Left cardiac atrium (tissue), 4 donors: ENCODE measurements at places on chromosomes 1 and 21. TPM values are rescaled to one million over a fixed set of nuclear protein-coding genes. Genes with fewer than 3 reads are reported as not detected.

Gene STIL
- total RNA-seq = 1.4 TPM

DNA sequence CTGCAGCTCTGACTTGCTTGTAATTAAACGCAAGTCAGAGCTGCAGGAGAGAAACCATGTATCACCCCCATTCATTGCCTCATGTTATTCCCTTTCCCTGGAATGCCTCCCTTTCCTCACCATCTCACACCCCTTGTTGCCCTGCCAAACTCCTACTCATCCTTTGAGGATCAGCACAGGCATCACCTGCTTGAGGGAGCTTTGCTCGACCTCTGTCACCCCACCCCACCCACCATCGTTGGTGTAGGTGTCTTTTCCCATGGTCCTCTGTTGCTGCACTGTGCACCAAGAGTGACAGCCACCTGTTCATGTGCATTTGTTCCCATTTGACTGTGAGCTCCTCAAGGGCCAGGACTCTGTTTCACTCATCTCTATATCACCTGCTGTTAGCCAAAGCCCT, 117.2 kb downstream of the PLPP3 start:
- no peak for DNase-seq

DNA sequence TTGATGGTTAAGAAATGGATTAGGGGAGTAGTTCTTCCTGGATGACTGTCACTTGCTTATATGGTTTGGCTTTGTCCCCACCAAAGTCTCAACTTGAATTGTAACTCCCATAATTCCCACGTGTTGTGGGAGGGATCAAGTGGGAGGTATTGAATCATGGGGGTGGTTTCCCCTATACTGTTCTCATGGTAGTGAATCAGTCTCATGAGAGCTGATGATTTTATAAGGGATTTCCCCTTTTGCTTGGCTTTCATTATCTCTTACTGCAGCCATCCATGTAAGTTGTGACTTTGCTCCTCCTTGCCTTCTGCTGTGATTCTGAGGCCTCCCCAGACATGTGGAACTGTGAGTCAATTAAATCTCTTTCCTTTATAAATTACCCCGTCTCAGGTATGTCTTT, 1621.1 kb downstream of the MRPL39 start:
- no peak for DNase-seq

DNA sequence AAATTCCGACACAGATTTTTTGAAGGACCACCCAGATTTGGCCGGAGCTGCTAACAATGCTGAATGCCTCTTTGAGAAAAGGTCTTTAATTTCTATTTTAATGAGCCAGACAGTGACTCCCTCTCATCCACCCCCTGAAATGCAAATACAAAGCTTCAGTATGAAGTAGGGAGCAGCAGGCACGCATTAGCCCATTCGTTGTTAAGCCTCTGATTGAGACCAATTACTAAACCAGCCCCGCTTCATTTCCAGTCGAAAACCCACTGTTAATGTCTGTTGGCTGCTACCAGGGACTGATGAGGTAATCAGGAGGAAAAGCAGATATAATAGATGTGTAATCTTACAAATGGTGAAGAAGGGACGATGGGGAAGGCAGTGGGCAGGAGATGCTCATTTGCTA, 4.8 kb upstream of the C8A start:
- no peak for DNase-seq

DNA sequence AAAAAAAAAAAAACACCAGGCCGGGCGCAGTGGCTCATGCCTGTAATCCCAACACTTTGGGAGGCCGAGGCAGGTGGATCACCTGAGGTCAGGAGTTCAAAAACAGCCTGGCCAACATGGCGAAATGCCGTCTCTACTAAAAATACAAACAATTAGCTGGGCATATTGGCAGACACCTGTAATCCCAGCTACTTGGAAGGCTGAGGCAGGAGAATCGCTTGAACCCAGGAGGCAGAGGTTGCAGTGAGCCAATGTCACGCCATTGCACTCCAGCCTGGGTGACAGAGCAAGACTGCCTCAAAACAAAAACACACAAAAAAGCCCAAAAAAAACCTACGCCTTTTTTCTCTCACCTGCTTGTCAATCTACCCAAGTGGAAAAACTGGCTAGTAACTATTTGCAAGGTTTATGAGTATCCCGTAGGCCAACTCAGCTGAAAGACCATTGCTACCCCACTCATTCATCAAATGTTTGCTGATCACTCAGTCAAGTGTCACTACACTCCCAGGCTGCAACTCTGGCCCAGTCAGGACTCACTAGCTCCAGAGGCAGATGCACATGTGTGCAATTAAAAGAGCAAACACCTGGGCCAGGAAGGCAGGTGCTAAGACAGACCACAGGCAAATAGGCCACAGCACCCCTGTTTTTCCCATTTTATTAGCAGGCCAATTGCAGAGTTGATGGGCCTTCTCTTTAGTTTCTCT, 2.0 kb downstream of the CSRP1 start:
- DNase-seq = no peak

DNA sequence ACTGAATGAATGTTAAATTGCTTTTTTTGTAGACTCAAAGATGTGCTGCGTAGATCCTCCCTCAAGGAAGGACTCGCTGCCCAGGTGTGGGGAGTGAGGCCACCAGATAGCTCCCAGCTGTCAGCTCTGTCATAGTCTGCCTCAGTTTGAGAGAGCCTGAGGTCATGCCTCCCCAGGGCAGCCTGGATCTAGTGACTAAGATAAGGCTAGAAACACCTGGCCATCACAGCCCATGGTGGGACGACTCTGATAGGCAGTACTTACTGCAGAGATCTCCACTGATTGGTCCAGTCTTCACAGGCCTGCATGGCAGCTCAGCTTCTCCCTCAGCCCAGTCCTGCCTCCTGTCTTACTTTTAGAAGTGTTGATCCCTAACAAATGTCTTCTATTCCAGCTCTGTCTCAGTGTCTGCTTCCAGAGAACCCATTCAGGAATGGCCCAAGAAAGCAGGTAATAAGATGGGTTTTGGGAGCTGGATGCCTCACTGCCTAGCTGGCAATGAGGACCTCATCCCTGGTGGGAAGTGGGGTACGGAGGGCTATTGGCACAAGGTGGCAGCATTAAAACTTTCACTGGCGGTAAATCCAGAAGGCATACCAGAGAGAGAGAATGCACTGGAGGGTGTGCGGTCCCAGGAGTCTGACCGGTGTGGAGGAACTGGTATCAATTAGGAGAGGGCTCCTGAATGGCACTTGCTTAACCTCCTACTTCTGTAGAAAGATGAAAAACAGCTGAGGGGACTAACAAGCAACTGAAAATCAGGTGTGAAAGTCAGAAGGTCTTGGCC, 55.3 kb upstream of the GPR37L1 start:
- no peak for DNase-seq
